GM04503 (cell line): ENCODE measurements at places on chromosomes 2 and 18.

GRCh38 chr2:143181494-143181893, 52.3 kb downstream of the ARHGAP15 start:
- DNase-seq: no peak

GRCh38 chr18:23530195-23530594, 26.9 kb downstream of the RMC1 start:
- no peak for DNase-seq

DNA sequence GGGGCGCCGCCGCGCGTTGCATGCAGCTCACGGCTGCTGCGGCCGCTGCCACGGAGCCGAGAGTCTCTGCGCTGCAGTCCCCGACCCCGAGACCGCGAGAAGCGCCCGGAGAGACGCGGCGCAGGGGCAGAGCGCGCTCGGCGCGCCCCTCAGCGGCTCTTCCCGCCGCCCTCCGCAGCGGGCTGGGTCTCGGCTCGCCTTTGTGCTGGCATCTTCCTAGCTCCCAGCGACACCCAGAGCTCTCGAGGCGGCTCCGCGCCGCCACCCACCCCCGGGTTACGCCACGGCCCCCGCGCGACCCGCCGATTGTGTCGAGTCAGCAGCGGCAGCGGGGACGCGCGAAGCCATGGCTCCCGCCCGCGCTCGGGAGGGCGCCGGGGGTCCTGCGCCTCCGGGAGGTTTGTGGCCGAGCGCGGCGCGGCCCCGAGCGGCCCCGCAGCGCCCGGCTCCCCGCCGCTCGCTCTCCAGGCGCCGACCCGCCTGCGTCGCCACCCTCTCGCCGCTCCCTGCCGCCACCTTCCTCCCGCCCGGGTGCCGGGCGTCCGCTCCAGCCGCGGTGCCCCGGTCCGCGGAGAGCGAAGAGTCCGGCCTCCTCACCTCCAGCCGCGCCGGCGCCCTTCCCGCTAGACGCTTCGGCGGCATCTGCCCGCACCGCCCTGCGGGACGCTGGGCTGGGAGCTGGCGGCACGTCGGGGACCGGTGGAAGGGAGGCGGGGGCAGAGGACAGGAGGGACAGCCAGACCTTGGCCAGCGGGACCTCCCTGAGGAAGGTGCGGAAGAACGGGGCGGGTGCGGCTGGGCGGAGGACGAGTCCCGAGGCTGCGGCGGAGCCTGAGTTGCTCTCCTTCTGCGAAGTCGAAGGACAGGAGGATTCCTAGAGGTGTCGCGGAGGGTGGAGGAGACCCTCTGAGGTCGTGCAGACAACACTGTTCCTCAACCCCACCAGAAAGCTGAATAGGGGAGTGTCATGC, 46.3 kb upstream of the CCDC150 start:
- DNase-seq: no peak

DNA sequence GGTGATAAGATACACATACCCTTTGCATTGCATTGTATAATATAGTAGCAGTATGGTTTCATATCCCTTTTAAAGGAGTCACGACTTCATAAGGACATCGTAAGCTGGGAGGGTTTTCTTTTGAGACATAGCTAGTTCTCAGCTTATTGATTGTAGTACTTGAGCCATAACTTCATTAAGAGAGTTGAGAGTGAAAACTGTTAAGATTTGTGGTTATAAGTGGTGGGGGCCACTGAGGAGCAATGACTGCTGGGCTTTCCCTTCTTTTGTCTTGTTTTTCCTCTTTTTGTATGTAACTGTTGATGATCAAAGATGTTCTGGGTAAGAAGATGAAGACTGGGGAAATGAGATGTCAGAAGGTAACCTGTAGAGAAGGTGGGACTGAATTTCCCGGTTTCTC, 11.0 kb downstream of the EIF5B start:
- no peak for DNase-seq

- DNase-seq: no peak
Observed at GRCh38 chr18:59699750-59700534, 2.7 kb upstream of the CCBE1 start.

DNA sequence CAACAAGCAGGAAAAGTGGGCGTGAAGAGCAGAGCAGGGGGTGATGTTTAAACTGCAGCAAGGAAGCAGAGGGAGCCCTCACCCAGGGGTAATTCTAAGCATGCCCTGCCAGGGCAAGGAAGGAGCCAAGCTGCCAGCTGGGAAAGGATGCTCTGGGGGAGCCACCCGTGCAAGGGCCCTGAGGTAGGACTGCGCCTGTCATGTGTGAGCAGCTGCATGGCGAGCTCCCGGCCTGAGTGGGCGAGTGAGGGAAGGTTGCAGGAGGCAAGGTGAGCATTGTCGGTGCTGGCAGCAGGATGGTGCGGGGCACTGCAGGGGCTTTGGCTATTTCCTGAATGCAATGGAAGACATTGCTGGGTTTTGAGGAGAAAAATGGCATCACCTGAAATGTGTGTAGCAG, 107.2 kb downstream of the COPS8 start:
- DNase-seq: no peak

DNA sequence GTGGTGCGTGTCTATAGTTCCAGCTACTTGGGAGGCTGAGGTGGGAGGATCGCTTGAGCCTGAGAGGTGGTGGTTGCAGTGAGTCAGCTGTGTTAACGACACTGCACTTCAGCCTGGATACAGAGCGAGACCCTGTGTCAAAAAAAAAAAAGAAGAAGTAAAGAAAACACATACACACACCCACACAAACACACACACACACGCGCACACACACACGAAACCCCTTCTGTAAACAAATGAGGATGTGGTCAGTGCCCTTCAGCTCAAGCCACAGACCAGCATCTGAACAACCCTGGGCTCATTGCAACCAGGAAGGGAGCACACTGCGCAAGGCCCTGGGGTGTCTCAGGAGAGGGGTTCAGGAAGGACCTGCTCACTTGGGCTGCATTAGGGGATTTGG, 47.9 kb upstream of the KCNF1 start:
- no peak for DNase-seq

DNA sequence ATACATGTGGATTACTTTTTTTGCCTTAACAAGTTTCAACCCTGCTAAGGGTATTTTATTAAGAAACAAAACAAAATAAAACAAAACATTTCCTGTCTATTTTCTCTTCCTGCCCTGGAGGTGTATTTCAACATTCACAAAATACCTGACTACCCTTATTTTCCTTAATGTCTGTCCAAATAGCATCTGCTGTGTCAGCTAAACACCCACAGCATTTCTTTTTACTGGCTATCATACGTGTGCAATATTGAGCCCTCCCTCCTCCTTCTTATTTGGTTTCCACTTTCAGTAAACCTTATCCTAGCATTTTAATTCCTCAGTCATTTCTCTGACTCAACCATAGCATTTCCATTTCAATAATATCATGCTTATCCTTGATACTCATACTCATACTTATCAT, 1420.0 kb upstream of the ZEB2 start:
- DNase-seq: no peak

- DNase-seq: no peak
Observed at GRCh38 chr2:56455642-56456041, 271.9 kb downstream of the CCDC85A start.

DNA sequence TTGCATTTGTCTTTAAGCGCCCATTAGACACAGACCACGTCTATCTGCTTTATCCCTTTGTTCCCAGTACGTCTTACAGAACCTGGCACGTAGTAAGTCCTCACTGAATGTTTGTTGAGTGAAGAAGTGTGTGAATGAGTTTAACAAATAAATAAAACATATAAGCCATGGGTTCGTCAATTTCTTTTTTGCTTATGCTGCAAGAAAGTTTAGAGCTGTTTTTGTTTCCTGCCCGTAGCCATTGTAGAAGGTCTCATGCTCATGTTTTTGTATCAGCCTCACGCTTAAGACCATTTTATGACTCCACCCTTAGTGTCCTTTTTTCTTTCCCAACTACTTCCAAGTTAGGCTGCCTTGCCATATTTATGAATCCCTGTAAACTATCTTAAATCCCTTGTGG, 2.5 kb downstream of the ADD2 start:
- no peak for DNase-seq

- DNase-seq: no peak
Observed at GRCh38 chr18:63178971-63179370, 140.6 kb downstream of the BCL2 start.

DNA sequence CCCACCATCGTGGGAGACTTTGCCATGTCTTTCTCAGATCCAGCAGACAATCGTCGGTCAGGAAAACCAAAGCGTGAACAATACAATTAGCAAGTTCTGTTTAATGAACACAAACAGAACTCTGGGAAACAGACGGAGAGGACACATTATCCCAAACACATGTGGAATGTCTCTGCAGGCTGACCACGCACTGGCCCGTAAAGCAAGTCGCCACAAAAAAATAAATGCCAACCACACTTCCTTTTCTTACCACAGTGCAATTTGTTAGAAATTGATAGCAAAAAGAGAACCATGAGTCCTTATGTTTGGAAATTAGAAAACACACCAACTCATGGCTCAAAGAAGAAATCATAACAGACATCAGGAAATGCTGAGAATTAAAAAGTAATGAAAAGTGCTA, 210.9 kb downstream of the TWIST2 start:
- no peak for DNase-seq

DNA sequence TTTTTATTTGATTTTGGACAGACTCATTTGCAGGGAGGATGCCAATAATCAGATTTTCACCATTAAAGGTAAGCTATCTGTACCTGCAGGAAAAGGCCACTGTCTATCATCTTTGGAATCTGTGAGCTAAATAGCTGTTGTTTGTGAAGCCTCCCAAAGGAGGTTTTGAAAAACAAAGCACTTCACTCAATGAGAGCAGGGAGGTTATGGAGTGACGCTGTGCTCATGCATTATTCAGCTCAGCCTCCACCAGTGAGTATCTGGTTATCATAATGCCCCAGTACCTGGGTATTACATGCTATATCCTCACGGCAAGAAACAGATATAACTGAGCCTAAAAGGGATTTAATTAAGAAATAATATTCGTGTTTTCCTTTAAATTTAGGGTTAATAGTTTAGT, 189.6 kb upstream of the PIK3C3 start:
- DNase-seq: no peak

- no peak for DNase-seq
Observed at GRCh38 chr18:46447792-46448191, 209.2 kb downstream of the LOXHD1 start.

- no peak for DNase-seq
Observed at GRCh38 chr18:75830828-75831227, 403.3 kb upstream of the SMIM21 start.

- DNase-seq: no peak
Observed at GRCh38 chr2:88355486-88355885, 97.0 kb downstream of the FOXI3 start.

GRCh38 chr2:138122891-138123290, 158.6 kb downstream of the HNMT start:
- DNase-seq: no peak

DNA sequence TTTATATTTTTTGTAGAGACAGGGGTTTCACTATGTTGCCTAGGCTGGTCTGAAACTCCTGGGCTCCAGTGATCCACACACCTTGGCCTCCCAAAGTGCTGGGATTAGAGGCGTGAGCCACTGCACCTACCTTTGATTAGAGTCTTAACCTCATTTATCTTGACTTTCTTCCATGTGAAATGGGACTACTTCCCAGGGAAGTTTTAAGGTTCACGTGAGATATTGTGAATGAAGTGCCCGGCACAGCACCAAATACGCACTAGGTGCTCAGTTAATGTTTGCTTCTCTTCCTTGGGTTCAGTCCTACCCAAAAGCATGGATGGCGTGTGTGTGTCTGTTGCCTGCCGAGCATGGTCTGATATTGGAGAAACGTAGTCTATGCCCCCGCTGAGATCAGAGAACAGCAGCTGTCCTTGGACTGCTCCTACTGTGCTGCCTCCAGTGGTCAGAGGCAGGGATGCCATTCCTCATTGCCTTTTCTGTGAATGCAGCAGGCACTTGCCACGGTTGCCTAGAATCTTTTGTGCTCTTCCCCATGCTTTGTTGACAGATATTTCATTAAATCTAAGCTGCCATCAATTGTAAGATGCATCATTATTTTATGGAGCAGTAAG, 12.3 kb upstream of the TFCP2L1 start:
- DNase-seq: no peak

DNA sequence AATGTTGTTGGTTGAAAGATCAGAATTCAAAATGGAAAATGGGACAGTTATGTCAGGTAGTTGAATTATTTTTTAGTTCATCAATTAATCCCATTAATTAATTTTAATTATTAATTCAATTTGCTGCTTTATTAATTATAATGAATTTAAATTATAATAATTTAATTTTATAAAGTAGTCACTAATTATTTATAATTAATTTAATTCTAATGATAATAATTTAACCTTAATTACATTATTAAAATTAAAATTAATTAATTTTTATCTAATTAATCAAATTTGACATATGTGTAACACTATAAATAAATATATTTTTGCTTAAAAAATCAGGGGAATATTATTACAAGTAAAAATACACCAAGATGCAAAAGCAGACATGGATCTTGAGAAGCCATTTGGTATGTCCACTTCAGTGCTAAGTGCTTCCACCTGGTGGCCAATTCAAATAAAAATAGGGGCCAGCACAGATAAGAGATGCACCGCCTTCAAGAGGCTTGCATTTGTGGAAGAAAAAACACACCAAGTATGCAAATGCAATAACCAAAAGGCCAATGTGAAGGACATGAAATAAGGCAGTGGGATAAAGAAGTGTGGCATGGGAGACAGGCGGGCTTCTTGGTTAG, 73.2 kb downstream of the MBP start:
- DNase-seq: no peak

GRCh38 chr2:165772183-165772582, 21.9 kb downstream of the GALNT3 start:
- DNase-seq: no peak

DNA sequence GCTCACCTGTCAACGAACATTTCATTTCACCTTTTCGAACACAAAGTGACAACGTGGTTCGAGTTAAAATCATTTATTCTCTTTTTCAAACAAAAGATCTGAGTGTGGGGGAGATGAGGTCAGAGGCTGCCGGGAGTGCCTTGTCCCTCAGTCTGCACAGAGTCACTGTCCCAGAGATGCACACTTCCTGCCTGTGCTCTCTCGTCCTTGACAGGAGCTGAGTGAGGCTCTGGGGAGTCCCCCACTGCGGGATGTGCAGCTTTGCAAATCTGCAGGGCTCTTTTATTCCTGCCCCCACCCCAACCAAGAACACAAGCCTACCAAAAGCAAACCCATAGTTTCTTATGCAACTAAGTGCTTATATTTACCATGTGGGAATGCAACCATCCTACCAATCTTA, 497.8 kb downstream of the EIPR1 start:
- no peak for DNase-seq

DNA sequence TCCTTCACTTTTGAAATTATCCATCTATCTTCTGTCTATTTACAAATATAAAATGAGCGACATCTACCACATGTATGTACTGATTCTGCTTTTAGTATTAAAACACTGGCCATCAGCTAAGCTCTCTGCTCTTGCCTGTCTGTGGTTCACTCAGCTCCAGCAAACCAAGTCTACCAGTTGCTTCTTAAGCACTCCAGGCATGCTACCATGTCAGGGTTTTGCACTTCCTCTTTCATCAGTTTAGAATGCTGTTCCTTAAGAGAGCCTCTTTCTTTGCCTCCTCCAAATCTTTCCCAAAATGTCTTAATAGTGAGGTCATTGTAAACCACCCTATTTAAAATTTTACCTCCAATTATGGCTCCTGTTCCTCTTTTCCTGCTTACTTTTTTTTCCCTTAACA, 59.5 kb downstream of the SCN3A start:
- no peak for DNase-seq
